ENCODE measurements at places on chromosomes 5 and 9.
A peak's percentile ranks its signal among the peaks of the same experiment; 100 is the strongest.

GRCh38 chr5:64273276-64273675, 107.6 kb downstream of the RNF180 start:
- H3K4me1 ChIP-seq, result no peaks in the 10 kb centered on the region
- no peak overlapping the region for H3K4me3 ChIP-seq
- no peaks in the 10 kb centered on the region for H3K36me3 ChIP-seq
- no peak for DNase-seq
- H3K27ac ChIP-seq, result no peak overlapping the region

- H3K27ac ChIP-seq, result no peak overlapping the region
- no peaks in the 10 kb centered on the region for H3K36me3 ChIP-seq
- H3K4me3 ChIP-seq, result no peak overlapping the region
- H3K4me1 ChIP-seq, result no peaks in the 10 kb centered on the region
- H3K27me3 ChIP-seq, result no peaks in the 10 kb centered on the region
These were observed 134.9 kb upstream of the MPDZ start for GRCh38 chr9:13414349-13414748.

DNA sequence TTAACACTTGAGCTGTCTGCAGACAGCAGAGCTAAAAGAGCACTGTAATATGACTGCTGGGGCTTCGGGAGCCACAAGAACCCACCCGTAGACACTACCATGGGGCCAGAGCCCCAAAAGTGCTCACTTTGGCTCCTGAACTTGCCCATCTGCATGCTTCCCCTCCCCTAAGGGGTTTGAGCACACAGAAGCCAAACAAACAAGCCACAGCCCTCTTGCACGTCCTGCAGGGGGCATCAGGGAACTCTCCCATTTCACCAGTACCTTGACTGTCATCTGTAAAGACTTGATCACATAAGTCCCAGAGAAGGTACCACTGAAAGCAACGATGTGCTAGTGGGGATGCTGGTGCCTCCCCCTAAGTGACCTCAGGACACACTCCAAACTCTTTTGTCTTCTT, 681.8 kb downstream of the SEMA5A start:
- no peaks in the 10 kb centered on the region for H3K27me3 ChIP-seq
- no peak overlapping the region for H3K4me3 ChIP-seq
- DNase-seq, result no peak
- H3K4me1 ChIP-seq, result no peaks in the 10 kb centered on the region
- no peak overlapping the region for H3K27ac ChIP-seq

GRCh38 chr5:89041249-89041779, 158.3 kb upstream of the MEF2C start:
- H3K4me1 ChIP-seq, result peaks cover 30% of the 10 kb centered on the region
- H3K27me3 ChIP-seq, result no peaks in the 10 kb centered on the region
- no peaks in the 10 kb centered on the region for H3K36me3 ChIP-seq
- DNase-seq, result no peak

DNA sequence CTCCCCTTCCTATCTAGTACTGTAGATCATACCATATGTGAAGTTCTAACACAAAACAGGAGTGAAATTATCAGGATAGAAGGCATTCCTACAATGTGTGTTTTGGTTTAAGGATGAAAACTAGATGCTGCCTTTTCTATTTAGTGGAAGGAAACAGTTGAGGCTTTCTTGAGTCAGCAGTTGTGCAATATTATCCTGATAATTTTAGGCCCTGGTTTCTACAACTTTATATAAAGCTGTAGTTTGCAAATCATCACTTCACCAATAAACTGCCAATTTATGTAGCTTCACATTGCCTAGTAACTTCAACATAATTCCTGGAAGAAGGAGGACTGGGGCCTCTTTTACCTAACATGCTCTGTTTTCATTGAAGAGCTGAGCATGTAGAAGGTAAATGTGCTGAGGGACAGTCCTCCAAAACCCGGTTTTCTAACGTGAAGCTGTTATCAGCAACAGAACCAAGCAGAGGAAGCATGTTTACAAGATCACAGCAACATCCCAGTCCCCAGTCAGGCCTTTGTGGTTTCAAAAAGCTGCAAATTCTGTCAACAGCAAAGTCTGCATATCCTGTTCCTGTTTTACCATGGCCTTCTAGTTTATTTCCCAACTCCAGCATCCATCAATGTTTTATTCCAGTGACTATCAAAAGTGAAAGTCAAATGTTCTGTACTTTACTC, 513.4 kb upstream of the MEF2C start:
- peak overlapping the region; percentile 69 for H3K27ac ChIP-seq
- DNase-seq, result no peak
- H3K4me3 ChIP-seq, result no peak overlapping the region
- no peaks in the 10 kb centered on the region for H3K36me3 ChIP-seq

DNA sequence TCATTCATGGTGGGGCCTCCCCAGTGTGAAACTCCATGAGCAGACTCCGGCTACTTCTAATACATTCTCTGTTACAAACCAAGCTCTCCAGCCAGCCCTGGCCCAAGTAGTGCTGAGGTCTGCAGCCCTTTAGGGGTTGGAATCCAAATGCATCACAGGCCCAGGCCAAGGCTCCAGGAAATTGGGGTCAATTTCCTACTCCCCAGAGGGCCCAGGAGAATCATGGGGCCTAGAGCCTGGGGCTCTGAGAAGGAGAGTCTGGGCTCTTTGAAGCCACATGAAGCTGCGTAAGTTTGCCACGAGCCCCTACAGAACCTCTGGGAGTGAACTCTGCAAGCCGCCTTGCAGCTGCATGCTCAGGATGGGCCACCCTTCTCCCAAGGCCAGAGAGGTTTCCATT, 206.4 kb downstream of the PAPPA start:
- H3K27ac ChIP-seq, result no peak overlapping the region
- H3K4me1 ChIP-seq, result peaks cover 5% of the 10 kb centered on the region
- H3K36me3 ChIP-seq, result no peaks in the 10 kb centered on the region
- DNase-seq, result no peak

DNA sequence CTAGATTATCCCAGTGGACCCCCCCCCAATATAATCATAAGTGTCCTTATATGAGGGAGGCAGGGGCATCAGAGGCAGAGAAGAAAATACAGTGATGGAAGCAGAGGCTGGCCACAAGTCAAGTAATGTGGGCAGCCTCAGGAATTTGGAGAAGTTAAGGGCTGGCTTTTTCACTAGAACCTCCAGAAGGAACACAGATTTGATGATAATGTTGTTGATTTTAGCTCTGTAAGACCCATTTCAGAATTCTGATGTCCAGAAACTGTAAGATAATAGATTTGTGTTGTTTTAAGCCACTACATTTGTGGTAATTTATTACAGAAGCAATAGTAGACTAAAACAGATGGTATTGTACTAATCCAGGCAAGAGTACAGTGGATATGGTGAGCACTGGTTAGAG, 36.3 kb upstream of the LRRTM2 start:
- no peak for DNase-seq
- no peak overlapping the region for H3K27ac ChIP-seq
- no peak overlapping the region for H3K4me3 ChIP-seq
- H3K27me3 ChIP-seq, result no peaks in the 10 kb centered on the region
- no peaks in the 10 kb centered on the region for H3K4me1 ChIP-seq
- peaks cover 5% of the 10 kb centered on the region for H3K36me3 ChIP-seq

DNA sequence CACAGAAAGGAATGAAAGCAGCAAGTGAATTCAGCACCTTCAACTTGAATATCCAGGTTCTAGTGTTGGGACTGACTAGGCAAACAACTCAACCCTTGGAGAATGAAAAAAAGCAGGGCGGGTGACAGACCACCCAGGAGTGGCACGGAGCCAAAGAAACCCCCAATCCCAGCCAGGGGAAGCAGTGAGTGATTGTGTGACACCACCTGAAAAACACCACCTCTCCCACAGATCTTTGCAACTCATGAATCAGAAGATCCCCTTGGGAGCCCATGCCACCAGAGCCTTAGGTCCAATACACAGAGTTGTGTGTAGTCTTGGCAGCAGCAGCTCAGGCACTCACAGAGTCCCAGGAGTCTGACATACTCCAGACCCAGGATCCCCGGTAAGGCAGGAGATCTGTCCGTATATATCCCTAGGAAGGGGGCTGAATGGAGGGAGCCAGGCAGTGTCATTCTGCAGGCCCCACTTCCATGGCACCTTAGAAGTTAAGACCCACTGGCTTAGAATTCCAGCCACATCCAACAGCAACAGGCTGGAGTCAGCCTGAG, 22.1 kb upstream of the ROR2 start:
- no peak overlapping the region for H3K27ac ChIP-seq
- H3K4me3 ChIP-seq, result no peak overlapping the region
- H3K27me3 ChIP-seq, result peaks cover 9% of the 10 kb centered on the region
- no peaks in the 10 kb centered on the region for H3K4me1 ChIP-seq
- no peak for DNase-seq
